ENCODE measurements at places on chromosomes 5 and 9. TPM values are rescaled to one million over a fixed set of nuclear protein-coding genes. Genes with fewer than 3 reads are reported as not detected.

Gene RHOBTB3
- total RNA-seq, result 477 TPM

Gene GARNL3
- 34.2 TPM for total RNA-seq

Gene AQP3
- 6.8 TPM for total RNA-seq

Gene SLCO6A1
- not detected for total RNA-seq

Gene SAPCD2
- total RNA-seq, result 42.1 TPM

Gene LIFR
- total RNA-seq, result 21.4 TPM

Gene ENTPD2
- total RNA-seq, result not detected

Gene PFN3
- not detected for total RNA-seq

Gene RASGRF2
- 0.06 TPM for total RNA-seq

Gene CKMT2
- 83.5 TPM for total RNA-seq

Gene GABRA1
- not detected for total RNA-seq

Gene PDCD1LG2
- not detected for total RNA-seq

Gene CCNJL
- 14.2 TPM for total RNA-seq

Gene EIF4E1B
- not detected for total RNA-seq

Gene SLC36A3
- not detected for total RNA-seq

Gene RMI1
- total RNA-seq, result 3.6 TPM

Gene SPACA9
- 6.4 TPM for total RNA-seq

Gene PAEP
- total RNA-seq, result not detected

Gene CCDC152
- total RNA-seq, result 1.5 TPM

Gene FSTL4
- 0.06 TPM for total RNA-seq

Gene SWI5
- total RNA-seq, result 61.0 TPM

Gene FOXD4
- 1.5 TPM for total RNA-seq

Gene IL5
- not detected for total RNA-seq

Gene NIM1K
- total RNA-seq, result 0.74 TPM

Gene IL33
- total RNA-seq, result not detected

Gene PDZD2
- total RNA-seq, result 1.9 TPM

Gene ZNF879
- total RNA-seq, result 12.0 TPM

Gene PLEKHG4B
- total RNA-seq, result 20.1 TPM

Gene CNOT8
- 45.2 TPM for total RNA-seq

Gene GRM6
- not detected for total RNA-seq

Gene CDO1
- 27.1 TPM for total RNA-seq

Gene GBGT1
- total RNA-seq, result 11.9 TPM

Data from cardiac muscle cell (in vitro differentiated cells and primary cell).